ENCODE measurements at places on chromosomes 7 and 10. TPM values are rescaled to one million over a fixed set of nuclear protein-coding genes. Genes with fewer than 3 reads are reported as not detected.

- DNase-seq = no peak
- H3K36me3 ChIP-seq = no peaks in the 10 kb centered on the region
- H3K4me3 ChIP-seq = no peak overlapping the region
- peaks cover 4% of the 10 kb centered on the region for H3K4me1 ChIP-seq
- no peak overlapping the region for H3K27ac ChIP-seq
Measured at GRCh38 chr10:44051091-44051490, 333.8 kb downstream of the CXCL12 start.

DNA sequence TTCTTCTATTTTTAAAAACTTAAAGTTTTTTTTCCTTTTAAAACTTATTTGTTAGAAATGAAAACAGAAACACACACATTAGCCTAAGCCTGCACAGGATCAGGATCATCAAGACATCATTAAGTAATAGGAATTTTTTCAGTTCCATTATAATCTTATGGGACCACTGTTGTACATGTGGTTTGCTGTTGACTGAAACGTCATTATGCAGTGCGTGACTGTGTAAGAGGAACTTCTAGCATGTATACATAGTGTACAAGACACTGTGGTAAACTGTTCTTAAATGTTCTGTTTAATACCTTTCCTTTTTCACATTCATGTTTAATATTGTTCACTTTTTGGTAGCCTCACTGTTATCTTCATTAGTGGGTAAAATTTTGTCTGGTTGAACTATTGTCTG is 12.1 kb downstream of the ENTPD7 start:
- no peaks in the 10 kb centered on the region for H3K27me3 ChIP-seq
- no peak for DNase-seq
- peaks cover 7% of the 10 kb centered on the region for H3K36me3 ChIP-seq
- peaks cover 2% of the 10 kb centered on the region for H3K4me1 ChIP-seq
- no peak overlapping the region for H3K27ac ChIP-seq
- no peak overlapping the region for H3K4me3 ChIP-seq

GRCh38 chr10:116364868-116365267 is 40.6 kb downstream of the CCDC172 start:
- H3K36me3 ChIP-seq = no peaks in the 10 kb centered on the region
- H3K27me3 ChIP-seq = no peaks in the 10 kb centered on the region
- no peak overlapping the region for H3K27ac ChIP-seq
- no peak overlapping the region for H3K4me3 ChIP-seq

DNA sequence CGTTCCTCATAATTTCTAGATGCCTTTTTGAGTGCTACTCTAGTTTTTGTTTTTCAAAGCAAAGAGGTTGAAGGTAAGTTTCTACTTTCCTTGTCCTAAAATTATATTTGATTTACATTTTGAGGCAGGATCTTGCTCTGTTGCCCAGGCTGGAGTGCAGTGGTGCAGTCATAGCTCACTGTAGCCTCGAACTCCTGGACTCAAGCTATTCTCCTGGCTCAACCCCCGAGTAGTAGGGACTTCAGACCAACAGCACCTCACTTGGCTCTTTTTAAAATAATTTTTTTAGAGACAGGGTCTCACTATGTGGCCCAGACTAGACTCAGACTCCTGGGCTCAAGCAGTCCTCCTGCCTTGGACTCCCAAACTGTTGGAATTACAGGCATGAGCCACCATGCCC is 14.8 kb downstream of the EIF4EBP2 start:
- H3K27me3 ChIP-seq = no peaks in the 10 kb centered on the region
- no peak overlapping the region for H3K4me3 ChIP-seq
- peaks cover 19% of the 10 kb centered on the region for H3K36me3 ChIP-seq
- no peak for DNase-seq

DNA sequence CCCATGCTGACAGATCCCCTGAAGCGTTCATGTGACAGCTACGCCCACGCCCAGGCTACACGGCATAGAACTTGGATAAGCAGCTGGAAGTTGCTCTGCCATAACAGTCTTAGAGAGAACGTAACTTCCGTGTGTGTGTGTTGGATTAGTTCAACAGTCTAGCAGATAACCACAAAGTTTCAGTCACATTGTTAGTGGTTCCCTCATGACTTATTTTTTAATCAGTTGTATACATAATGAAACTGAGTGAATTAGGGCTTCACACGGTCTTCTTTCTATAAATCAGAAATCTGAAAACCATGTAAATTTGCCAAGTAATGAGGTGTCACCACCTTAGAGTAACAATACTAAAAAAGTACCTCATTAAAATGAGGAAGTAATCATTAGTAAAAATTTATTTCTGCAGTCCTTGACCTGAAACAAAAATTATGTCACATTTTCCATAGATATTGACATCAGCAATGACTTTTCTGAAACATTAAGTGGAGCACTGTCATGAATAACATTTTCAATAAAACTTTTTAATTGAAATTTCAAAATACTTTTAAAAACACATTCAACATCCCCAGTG is 21.7 kb upstream of the MACC1 start:
- H3K4me1 ChIP-seq = no peaks in the 10 kb centered on the region
- no peaks in the 10 kb centered on the region for H3K36me3 ChIP-seq
- no peak overlapping the region for H3K27ac ChIP-seq
- DNase-seq = no peak
- no peaks in the 10 kb centered on the region for H3K27me3 ChIP-seq
- H3K4me3 ChIP-seq = no peak overlapping the region

DNA sequence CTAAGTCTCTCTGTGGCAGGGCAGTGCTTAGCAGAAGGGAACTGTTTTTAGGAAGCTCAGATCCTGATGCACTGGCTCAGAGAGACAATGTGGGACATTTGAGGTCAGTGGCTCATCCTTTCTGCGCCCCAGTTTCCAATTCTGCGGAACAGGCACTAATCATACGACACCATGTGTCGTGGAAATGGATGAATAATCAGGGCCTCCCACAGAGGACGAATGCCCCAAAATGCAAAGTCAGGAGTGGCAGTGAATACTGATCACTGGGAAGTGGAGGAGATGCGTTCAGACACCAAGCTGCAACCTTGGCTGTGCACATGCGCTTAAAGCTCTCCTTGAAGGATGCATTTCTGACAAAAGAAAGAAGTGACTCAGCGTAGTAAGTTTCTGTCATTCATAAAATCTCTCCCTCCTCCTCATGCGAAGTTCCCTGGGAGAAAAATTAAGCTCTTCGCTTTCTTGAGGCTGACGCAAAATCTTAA is 21.9 kb upstream of the ECHDC3 start:
- H3K36me3 ChIP-seq = no peaks in the 10 kb centered on the region
- DNase-seq = no peak
- H3K4me1 ChIP-seq = no peaks in the 10 kb centered on the region
- no peak overlapping the region for H3K27ac ChIP-seq
- no peaks in the 10 kb centered on the region for H3K27me3 ChIP-seq
- no peak overlapping the region for H3K4me3 ChIP-seq

DNA sequence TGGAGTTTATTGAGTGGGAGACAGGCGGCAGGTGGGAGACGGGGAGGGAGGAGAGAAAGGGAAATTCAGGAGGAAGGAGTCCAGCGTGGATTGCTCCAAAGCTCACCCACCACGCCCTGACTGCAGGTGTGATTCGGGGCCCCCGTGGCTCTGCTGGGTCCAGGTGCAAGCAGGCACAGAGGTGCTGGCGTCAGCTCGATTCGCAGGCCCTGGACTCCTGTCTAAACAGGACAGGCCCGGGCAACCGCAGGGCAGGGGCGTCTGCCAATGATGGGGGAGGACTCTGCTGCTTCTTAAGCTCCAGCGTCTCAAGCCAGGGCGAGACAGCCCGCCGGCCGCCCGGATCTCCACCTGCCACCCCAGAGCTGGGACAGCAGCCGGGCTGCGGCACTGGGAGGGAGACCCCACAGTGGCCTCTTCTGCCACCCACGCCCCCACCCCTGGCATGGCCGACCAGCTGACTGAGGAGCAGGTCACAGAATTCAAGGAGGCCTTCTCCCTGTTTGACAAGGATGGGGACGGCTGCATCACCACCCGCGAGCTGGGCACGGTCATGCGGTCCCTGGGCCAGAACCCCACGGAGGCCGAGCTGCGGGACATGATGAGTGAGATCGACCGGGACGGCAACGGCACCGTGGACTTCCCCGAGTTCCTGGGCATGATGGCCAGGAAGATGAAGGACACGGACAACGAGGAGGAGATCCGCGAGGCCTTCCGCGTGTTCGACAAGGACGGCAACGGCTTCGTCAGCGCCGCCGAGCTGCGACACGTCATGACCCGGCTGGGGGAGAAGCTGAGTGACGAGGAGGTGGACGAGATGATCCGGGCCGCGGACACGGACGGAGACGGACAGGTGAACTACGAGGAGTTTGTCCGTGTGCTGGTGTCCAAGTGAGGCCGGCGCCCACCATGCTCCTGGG is at the start of gene CALML3:
Gene CALML3 (plus strand): TSS at position 321 of the 920 bp plus-strand sequence. CDS start 125 bp downstream, at position 446.
- no peak within 1 kb of the TSS for H3K27ac ChIP-seq
- no peaks in the 10 kb centered on the region for H3K4me1 ChIP-seq
- no peaks in the 10 kb centered on the region for H3K36me3 ChIP-seq

DNA sequence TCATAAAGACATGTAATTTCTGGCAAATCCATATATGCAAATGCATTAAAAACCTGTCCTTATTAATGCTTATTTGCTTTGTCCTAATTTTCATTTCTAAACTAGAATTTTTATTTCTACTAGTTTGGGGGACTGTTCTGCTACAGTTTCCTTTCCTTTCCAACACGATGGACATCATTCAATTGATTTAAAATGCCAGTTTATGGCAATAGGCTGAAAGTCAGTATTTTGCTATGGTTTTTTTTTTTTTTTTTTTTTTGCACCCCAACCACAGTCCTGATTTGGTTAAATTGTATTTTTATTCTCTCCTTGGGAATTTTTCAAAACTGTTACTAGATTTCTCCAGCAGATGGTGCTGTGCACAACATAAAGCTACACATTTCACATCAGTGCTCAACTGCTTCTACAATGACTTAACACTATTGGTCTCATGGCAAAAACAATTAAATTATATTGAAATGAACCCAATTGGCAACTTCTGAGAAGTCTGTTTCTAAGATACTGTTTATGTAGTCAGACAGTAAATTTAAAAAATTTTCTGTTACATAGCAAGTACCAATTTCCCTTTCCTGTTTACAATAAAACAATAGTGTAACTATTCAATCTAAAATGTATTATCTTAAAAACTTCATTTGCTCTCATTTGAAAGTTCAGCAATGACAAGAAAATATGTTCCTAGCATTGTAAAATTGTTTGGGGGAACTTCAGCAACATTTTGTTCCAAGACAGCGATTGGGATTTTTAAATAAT is 193.8 kb upstream of the CCDC6 start:
- no peak overlapping the region for H3K27ac ChIP-seq
- no peak overlapping the region for H3K4me3 ChIP-seq
- DNase-seq = peak; percentile 81
- H3K27me3 ChIP-seq = no peaks in the 10 kb centered on the region
- no peaks in the 10 kb centered on the region for H3K4me1 ChIP-seq

- peak; percentile 2 for DNase-seq
- no peak overlapping the region for H3K4me3 ChIP-seq
- H3K4me1 ChIP-seq = no peaks in the 10 kb centered on the region
Measured at GRCh38 chr10:107611115-107611514, 446.6 kb upstream of the SORCS1 start.

GRCh38 chr10:110723224-110723891 is 79.2 kb downstream of the RBM20 start:
- H3K4me3 ChIP-seq = no peak overlapping the region
- H3K36me3 ChIP-seq = no peaks in the 10 kb centered on the region
- no peaks in the 10 kb centered on the region for H3K27me3 ChIP-seq
- peak overlapping the region; percentile 83 for H3K27ac ChIP-seq

OR6B1 gene
- not detected for total RNA-seq

- DNase-seq = no peak
- no peaks in the 10 kb centered on the region for H3K36me3 ChIP-seq
- H3K4me1 ChIP-seq = peaks cover 14% of the 10 kb centered on the region
- no peak overlapping the region for H3K4me3 ChIP-seq
Measured at GRCh38 chr7:99139036-99139435, 4.9 kb downstream of the SMURF1 start.

PRRT4 gene
- 0.82 TPM for total RNA-seq

COL28A1 gene
- total RNA-seq = 10.2 TPM

GRCh38 chr7:31122649-31123058 is 70.5 kb downstream of the ADCYAP1R1 start:
- peak; percentile 78 for DNase-seq
- H3K36me3 ChIP-seq = no peaks in the 10 kb centered on the region
- peaks cover 2% of the 10 kb centered on the region for H3K27me3 ChIP-seq
- no peak overlapping the region for H3K27ac ChIP-seq
- H3K4me3 ChIP-seq = no peak overlapping the region
- H3K4me1 ChIP-seq = no peaks in the 10 kb centered on the region

GRCh38 chr10:95116869-95117269 is 47.6 kb upstream of the CYP2C8 start:
- DNase-seq = no peak
- no peaks in the 10 kb centered on the region for H3K36me3 ChIP-seq
- H3K4me1 ChIP-seq = no peaks in the 10 kb centered on the region
- no peak overlapping the region for H3K4me3 ChIP-seq

PIP gene
- total RNA-seq = 1.5 TPM

DNA sequence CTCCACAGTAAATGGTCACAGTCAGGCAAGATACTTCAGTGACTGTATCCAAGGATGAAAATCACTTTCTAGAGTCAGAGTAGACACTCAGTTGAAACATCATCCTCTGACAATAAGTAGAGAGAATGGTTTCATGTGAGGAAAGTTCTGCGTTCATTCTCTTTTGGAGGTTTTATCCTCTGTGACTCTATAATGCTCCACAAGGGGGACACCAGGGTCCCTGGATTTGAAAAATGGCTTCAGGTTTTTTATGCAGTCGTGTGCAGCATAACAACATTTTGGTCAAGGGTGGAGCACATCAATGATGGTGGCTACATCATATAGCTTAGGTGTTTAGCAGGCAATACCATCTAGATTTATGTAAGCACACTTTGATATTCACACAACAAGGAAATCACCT is 40.4 kb downstream of the TMEM168 start:
- H3K27ac ChIP-seq = no peak overlapping the region
- no peak overlapping the region for H3K4me3 ChIP-seq
- no peaks in the 10 kb centered on the region for H3K4me1 ChIP-seq
- H3K36me3 ChIP-seq = no peaks in the 10 kb centered on the region
- no peak for DNase-seq

- no peak for DNase-seq
- H3K27me3 ChIP-seq = no peaks in the 10 kb centered on the region
- peaks cover 3% of the 10 kb centered on the region for H3K4me1 ChIP-seq
- no peak overlapping the region for H3K4me3 ChIP-seq
- H3K36me3 ChIP-seq = no peaks in the 10 kb centered on the region
Measured at GRCh38 chr10:69636626-69637605, 6.9 kb downstream of the FAM241B start.

DNA sequence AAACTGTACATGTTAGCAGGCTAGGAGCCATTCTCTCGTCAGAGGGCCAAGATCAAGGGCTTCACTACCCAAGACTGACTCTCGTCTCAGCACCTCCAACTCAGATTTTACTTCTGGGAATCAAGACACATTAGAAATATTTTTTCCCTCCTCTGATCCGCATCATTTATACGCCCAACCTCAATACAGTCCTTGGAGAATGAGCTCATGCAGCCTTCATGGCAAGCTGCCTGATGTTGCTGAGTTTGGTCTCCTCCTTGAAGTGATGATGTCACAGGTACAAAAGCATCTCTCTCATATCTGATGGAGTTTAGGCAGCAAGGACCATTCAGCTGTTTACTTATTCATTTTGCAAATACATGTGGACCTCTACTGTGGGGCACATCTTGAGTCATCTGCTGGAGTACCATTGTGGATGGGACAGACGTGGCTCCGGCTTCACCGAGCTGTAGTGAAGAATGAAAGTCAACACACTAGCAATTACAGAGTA is 114.0 kb downstream of the BMPER start:
- H3K36me3 ChIP-seq = peaks cover 10% of the 10 kb centered on the region
- peak; percentile 68 for DNase-seq
- H3K4me3 ChIP-seq = no peak overlapping the region

GPR85 gene
- 1.8 TPM for total RNA-seq

- H3K4me1 ChIP-seq = no peaks in the 10 kb centered on the region
- DNase-seq = no peak
- H3K36me3 ChIP-seq = no peaks in the 10 kb centered on the region
- no peaks in the 10 kb centered on the region for H3K27me3 ChIP-seq
- no peak overlapping the region for H3K4me3 ChIP-seq
Measured at GRCh38 chr10:48460182-48460581, 144.7 kb downstream of the ARHGAP22 start.

PTPN20 gene
- 2.5 TPM for total RNA-seq
